ENCODE measurements at places on chromosomes 5 and 9.
A peak's percentile ranks its signal among the peaks of the same experiment; 100 is the strongest.

- DNase-seq: peak; percentile 36
These were observed 13.4 kb downstream of the ABLIM3 start for GRCh38 chr5:149154650-149155049.

DNA sequence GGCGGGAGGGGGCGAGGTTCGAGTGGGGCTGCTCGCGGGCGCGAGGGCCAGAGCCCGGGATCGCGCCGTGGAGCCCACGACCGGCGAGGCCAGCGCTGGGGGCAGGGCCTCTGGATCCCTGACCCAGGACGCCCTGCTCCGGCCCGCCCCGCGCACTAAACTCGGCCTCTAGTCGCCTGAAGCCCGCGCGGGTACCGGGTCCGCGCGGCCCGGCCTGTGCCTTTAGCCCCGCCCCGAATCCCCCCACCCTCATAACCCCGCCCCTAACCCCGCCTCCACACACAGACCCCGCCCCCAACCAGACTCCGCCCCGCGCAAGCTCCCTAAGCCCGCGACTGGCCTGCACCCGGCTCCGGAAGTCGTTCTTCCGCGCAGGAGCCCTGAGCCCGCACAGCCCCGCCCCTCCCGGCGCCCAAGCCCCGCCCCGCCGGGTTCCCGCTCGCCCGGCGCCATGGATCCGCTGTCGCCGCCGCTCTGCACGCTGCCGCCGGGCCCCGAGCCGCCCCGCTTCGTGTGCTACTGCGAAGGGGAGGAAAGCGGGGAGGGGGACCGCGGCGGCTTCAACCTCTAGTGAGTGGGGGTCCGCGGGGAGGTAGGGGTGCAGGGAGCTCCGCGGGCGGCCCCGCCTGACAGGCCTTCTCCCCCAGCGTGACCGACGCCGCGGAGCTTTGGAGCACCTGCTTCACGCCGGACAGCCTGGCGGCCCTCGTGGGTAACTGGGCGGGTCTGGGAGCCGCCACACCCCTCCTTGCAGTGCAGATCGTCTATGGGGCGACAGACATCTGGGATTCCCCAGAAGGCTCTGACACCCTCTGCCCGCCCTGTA is at the start of gene PAXX:
TSS of gene PAXX (plus strand) at position 430 of the 826 bp plus-strand sequence. CDS start at position 452, 22 bp downstream.
- peak; percentile 92 for DNase-seq

GRCh38 chr5:78964889-78965288 is 20.2 kb downstream of the ARSB start:
- DNase-seq: peak; percentile 62

GRCh38 chr5:144028636-144029035 is 141.8 kb downstream of the YIPF5 start:
- DNase-seq: peak; percentile 23

DNA sequence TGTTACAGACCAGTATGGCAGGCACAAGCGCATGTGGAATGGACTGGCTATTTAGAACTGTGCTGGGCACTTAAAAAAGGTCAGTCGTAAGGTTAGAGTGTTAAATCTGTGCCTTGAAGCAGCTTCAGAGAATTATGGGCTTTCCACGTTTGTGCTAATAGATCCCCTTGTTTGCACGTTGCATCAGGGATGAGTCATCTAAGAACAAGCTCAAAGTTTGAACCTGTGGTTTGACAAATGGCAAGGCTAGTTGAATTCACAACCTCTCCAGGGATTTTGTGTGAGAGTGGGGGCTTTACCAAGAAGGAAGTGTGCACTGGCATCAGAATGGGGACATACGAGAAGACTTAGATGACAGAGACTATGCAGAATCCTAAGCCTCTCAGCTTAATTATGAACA is 249.6 kb downstream of the IRX1 start:
- peak; percentile 10 for DNase-seq

DNA sequence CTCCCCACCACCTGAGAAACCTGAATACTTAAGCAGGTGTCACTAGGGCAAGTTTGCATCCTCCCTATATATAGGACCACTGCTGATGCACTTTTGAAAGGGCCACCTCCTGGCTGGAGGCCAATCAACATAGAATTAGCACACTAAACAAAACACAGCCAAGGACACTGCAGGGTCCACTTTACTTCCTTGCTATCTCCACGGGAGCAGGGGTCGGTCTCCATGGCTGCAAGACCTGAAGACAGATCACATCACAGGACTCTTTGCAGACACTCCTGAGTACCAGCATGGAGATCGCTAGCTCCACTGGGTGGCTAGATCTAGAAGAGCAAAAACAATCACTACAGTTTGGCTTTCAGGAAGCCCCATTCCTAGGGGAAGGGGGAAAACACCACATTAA is 72.3 kb downstream of the C9orf153 start:
- DNase-seq: no peak

DNA sequence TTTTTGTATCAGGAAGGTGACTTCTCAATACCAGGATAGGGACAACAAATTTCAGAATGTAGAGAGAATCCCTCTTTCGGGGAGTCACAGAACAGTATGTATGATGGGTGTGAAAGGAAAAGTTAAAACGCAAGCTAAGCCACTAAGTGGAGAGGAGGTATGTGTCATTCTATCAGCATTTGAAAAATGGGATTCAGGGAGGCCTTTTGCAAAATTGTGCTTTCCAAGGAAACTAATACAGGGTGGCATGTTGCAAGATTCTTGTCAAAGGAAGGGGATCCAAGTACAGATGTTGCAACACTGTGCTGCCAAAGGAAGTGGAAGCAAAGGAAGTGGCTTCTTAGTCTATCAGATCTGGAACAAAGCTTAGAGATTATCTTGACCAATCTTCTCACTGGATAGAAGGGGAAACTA is 12.6 kb upstream of the TNIP1 start:
- peak; percentile 93 for DNase-seq

GRCh38 chr9:2043243-2043642 is 28.1 kb downstream of the SMARCA2 start:
- peak; percentile 25 for DNase-seq

- DNase-seq: no peak
These were observed 67.0 kb downstream of the ZNF366 start for GRCh38 chr5:72440207-72440638.

GRCh38 chr9:122394265-122395125 is 23.7 kb downstream of the PTGS1 start:
- DNase-seq: peak; percentile 50

GRCh38 chr5:142012186-142012785 is 541 bp downstream of the GNPDA1 start:
- peak; percentile 64 for DNase-seq

- DNase-seq: no peak
These were observed 25.3 kb upstream of the SLC31A2 start for GRCh38 chr9:113125386-113126035.

DNA sequence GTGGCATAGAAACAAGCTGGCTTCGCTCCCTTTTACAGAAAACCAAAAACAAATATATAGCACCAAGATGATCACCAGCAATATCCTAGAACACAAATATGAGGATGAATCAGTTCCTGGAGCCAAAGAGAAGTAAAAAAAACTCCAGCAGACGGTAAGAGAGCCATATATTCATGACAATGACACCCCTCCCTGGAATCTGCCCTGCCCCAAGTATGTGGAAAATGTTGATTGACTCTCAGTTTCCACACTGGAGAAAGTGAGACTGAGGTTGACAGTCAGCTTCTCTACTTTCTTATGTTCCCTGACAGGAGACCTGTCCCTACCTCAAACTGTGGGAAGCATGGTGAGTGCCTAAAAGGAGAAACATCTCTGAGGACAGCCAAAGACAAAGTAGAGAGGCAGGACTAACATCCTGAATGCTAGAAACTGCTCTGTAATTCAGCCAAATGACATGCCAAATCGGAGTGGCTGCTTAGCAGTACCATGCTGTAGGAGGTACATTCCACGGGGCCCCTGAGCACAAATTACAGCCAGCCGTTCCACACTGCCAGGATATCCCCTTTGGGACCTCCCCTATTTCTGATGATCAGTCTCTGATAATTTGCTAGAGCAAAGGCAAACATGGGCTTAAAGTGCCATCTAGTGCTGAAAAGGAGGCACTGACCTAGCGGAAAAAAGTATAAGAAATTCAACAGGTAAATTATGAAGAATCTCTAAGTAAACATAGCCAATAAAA is 424.0 kb upstream of the RGMB start:
- peak; percentile 90 for DNase-seq

GRCh38 chr5:104178829-104179456 is 616.4 kb upstream of the NUDT12 start:
- peak; percentile 64 for DNase-seq

DNA sequence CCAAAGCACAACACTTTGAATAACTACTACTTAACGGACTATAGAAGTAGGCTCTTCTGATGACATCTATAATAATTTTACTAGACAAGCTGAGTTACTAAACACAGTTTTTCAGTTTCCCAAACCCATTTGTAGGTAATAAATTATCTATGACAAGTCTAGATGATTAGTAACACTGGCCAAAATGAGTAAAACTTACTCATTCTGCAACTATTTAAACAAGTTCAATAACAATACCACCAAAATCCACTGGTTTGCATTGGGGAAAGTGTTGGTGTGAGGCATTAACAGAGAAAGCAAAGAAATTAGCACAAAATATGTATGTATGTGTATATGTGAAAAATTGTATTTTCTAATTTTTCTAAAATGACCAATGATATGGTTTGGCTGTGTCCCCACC is 119.3 kb downstream of the NR2F1-AS1 start:
- peak; percentile 38 for DNase-seq

GRCh38 chr5:72434056-72434780 is 73.0 kb downstream of the ZNF366 start:
- DNase-seq: no peak

- DNase-seq: no peak
These were observed 17.8 kb downstream of the SH3TC2 start for GRCh38 chr5:149045089-149045460.

- no peak for DNase-seq
These were observed 513.6 kb upstream of the C9orf72 start for GRCh38 chr9:28086881-28087280.

All from kidney tubule cell (primary cell).